ENCODE measurements at places on chromosomes 13 and 19.

DNA sequence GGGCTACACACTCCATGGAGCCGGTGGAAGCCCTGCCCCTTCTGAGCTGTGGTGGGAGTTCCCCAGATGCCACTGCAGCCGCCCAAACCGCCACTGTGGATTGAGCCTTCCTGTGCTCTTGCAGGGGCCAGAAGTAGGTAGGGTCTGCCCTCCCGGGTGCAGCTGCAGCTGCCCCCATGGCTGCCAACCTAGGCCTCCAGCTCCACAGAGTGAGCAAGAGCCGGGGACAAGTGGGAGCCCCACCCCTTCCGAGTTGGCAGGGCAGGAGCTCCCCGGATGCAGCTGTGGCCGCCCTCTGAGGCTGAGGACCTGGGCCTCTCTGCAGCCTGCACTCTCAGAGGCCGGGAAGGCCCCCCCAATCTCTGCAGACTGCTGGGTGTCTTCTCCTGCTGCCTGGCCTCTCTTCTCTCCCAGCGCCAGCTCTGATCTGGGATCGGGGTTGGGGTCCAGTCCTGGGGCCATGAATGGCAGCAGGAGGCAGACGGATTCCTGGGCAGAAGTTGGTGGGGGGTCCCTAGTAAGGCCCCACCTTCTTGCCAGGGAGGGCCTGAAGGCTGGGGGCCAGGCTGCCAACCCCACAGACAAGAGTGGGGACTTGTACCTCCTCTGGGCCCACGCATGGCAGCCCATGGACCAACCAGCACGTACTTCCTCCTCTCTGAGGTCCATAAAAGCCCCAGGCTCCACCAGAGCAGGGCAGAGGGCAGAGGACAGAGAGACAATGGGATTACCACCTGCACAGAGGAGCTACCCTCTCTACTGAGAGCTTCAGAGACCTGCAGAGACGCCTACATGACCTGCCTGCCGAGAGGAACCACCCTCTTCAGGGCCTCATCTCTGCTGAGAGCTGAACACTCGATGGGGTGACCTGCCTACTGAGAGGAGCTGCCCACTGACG is 28.9 kb downstream of the AP2S1 start:
- DNase-seq = peak; percentile 53

DNA sequence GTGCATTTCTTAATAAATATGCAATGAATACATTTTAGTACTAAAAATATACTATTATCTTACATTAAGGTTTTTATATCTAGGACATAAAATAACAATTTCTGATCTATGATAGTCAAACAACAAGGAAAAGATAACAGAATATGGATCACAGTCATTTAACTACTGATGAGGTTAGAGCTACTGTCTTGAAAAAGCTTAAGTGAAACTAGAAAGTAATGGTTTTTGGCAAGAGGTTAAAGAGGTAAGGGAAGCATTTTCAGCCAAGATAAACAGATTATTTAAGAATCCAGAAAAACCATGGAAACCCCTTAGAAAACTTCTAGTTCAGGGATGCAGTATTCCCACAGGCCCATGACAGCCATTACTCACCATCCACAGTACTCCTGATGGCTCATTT is 787.4 kb downstream of the DACH1 start:
- DNase-seq = no peak

- no peak for DNase-seq
Observed at GRCh38 chr13:40179445-40180281, 486.8 kb downstream of the FOXO1 start.

DNA sequence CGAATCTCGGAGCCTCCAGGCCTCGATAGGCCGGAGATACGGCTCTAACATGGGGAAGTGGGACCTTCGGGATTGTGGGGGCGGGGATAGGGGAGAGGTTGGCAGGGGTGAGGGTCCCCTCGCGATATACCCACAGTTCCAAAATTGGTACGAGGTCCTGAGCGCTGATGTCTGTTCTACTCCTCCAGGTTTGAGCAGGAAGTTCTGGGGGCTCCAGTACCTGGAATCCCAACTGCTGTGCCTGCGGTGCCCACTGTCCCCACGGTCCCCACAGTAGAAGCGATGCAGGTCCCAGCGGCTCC is 447 bp downstream of the RBM42 start:
- no peak for DNase-seq

DNA sequence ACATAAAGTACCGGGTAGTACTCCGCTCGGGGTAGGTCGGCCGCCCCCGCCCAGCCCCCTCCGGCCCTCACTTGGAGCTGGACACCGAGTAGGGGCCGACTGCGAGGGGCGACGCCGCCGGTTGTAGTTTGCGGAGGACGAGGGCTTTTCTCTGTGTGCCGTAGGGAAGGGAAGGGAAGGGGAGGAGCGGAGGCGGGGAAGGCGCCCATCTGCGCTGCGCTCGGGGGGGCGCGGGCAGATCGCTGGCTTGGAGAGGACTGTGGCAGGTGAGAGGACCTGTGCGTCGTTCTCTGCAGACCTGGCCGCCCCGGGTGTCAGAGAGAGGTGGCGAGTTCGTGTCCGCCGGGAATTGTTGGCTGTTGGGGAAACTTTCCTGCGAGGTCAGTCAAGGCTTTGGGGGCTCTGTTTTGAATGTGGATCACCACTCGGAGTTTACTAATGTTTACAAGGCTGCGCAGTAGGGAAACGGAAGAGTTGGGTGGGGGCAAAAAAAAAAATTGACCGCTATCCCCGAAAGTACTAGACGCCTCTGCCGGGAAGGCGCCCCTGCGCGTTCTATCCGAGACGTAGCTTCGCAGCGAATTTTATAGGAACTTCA is 1.4 kb downstream of the ING1 start:
- DNase-seq = peak; percentile 48

GRCh38 chr13:109346060-109346459 is 440.3 kb downstream of the IRS2 start:
- DNase-seq = no peak

DNA sequence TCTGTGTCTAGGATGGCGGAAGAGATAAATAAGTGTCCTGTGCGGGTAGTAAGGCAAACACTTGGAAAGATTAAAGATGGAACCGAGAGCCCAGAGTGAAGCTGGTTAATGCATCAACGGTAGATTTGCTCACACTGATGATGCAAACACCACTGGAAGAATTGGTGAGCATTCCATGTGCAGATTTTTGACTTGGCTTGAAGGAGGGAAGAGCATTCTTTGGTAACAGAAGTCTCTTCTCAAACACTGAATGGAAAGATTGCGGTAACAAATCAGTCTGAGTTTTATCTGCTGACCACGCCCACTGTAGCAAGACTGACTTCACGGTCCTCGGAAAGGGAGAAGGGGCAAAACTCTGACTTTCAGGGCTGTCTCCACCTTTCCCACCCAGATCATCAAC is 112.5 kb downstream of the COL4A1 start:
- no peak for DNase-seq

DNA sequence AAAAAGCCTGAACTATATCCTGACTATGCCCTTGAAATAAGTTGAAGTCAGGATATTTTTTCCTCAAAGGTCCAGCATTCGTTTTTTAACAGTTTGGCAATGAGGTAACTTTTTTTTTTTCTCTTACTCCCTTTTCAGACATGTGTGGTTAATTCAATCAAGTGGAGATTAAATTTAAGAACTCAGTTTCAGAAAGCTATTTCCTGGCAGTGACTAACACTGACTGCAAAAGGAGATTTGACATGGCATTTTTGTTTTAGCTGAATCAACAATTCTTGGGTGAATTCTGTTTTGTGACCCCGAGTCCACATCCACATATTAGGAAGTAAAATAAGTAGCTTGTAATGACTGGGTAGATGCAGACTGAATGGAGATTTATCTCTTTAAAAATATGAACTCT is 716.4 kb downstream of the PCDH9 start:
- no peak for DNase-seq

DNA sequence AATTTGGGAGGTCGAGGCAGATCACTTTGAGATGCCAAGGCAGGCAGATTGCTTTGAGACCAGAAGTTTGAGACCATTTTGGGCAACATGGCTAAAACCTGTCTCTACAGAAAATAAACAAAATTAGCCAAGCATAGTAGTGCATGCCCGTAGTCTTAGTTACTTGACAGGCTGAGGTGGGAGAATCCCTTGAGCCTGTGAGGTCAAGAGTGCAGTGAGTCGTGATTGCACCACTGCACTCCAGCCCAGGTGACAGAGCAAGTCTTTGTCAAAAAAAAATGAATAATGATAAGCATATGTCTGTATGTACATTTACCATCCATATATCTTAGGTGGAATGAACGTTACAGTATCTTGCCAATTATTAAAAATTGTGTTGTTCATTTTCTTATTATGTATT is 2447.7 kb downstream of the PCDH9 start:
- no peak for DNase-seq

DNA sequence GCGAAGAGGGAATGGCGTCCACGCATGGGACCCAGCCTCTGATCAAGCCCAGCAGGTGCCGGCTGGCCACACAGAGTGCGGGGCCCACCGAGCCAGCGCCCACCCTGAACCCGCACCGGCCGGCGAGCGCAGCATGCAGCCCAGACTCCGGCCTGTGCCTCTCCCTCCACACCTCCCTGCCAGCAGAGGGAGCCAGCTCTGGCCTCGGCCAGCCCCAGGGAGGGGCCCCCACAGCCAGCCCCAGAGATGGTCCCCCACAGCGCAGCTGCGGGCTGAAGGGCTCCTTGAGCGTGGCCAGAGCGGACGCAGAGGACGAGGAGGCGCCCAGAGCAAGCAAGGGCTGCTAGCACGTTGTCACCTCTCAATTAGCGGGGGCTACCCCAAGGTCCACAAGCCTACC is 904.5 kb downstream of the SLITRK6 start:
- DNase-seq = no peak

- DNase-seq = no peak
Observed at GRCh38 chr13:112392719-112393118, 16.6 kb downstream of the SPACA7 start.

DNA sequence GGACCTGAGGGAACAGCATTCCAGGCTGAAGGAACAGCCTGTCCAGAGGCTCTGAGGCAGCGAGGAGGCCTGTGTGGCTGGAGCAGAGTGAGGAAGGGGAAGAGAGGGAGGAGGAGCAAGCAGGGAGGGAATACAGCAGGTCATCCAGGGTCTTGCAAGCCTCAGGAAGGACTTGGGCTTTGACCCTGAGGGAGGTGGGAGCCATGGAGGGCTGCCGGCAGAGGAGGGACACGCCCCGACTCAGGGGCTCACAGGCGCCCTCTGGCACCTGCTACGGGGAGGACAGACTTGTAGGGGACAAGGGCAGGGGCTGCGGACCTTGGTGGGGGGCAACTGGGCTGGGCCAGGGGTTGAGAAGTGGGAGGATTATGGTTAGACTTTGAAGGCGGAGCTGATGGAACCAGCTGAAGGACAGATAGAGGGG is 4.7 kb downstream of the TINCR start:
- DNase-seq = no peak

- DNase-seq = no peak
Observed at GRCh38 chr13:41199079-41199478, 4.7 kb upstream of the KBTBD7 start.

DNA sequence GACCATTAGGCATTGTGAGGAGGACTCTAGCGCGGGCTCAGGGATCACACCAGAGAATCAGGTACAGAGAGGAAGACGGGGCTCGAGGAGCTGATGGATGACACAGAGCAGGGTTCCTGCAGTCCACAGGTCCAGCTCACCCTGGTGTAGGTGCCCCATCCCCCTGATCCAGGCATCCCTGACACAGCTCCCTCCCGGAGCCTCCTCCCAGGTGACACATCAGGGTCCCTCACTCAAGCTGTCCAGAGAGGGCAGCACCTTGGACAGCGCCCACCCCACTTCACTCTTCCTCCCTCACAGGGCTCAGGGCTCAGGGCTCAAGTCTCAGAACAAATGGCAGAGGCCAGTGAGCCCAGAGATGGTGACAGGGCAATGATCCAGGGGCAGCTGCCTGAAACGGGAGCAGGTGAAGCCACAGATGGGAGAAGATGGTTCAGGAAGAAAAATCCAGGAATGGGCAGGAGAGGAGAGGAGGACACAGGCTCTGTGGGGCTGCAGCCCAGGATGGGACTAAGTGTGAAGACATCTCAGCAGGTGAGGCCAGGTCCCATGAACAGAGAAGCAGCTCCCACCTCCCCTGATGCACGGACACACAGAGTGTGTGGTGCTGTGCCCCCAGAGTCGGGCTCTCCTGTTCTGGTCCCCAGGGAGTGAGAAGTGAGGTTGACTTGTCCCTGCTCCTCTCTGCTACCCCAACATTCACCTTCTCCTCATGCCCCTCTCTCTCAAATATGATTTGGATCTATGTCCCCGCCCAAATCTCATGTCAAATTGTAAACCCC is 2.8 kb upstream of the CEACAM5 start:
- DNase-seq = peak; percentile 26

- DNase-seq = no peak
Observed at GRCh38 chr19:32387701-32388392, 17.7 kb upstream of the DPY19L3 start.

GRCh38 chr13:21060338-21061028 is 903 bp downstream of the LATS2 start:
- no peak for DNase-seq

GRCh38 chr13:102721800-102722231 is 27.0 kb upstream of the METTL21C start:
- DNase-seq = no peak

DNA sequence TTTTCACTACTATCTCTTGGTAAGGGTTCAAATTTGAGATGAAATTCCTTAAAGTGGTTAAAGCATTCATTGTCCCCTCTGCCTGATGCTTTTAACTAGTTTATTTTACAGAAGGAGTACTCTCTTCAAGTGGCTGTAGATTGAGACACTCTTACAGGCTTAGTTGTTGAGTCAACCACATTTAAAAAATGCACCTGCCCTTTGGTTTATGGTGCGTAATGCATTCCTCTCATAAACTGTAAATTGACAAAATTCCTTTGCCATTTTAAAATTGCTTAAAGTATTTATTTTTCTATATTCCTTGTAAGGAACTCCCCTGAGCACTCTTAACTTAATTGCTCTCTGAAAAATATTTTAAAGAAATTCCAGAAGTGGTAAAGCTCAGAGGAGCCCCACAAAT is 826 bp upstream of the GPC5 start:
- no peak for DNase-seq

GRCh38 chr13:57326532-57326931 is 159.5 kb downstream of the PRR20E start:
- no peak for DNase-seq

GRCh38 chr13:88979465-88980175 is 1308.4 kb downstream of the SLITRK5 start:
- no peak for DNase-seq

- no peak for DNase-seq
Observed at GRCh38 chr13:110643324-110643723, 28.0 kb downstream of the NAXD start.

DNA sequence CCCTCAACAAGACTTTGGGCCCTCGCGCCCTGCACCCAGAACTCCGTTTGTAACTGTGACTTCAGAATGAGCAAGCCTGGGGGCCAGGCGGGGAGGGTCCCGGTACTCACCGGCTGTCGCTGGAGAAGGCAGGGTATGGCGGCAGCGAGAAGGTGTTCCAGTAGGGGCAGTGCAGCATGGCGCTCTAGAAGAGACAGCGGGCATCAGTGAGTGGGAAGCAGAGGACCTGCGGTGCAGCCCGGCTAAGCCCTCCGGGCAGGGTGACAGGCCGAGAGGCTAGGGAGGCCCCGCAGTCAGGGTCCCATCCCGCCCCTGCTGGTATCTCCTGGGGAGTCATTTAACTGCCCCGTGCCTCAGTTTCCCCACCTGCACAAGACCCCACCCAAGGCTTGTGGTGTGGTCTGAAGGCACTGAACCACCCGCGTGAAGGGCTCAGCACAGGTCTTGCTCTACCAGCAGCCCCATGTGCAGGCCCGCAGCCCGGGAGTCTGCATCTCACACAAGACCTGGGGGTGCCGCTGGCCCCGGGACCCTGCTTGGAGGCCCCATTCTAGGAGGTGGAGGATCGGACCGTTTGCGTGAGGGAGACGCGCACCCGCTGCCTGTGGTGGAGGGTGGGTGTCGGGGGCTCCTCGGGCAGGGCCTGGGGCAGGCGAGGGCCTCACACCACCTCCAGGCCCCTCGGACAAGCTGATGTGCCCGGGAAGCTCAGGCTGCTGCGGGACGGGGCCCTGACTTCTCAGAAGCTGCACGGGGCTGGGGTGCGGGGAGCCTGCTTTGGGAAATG is 24.6 kb downstream of the SBNO2 start:
- DNase-seq = no peak

Data from activated CD8-positive, alpha-beta memory T cell treated with anti-CD3 and anti-CD28 coated beads, Interleukin-2, amount 50 U/mL, for 4 hours (primary cell).